Stimulated activated CD4-positive, alpha-beta T cell treated with anti-CD3 and anti-CD28 coated beads, Interleukin-2, amount 100 ng/mL, for 48 hours (primary cell): ENCODE measurements at places on chromosomes 7 and 10.

GRCh38 chr7:140330128-140330527, 68.2 kb downstream of the SLC37A3 start:
- no peak for DNase-seq

- no peak for DNase-seq
Observed at GRCh38 chr10:4151466-4151865, 366.5 kb upstream of the KLF6 start.

- no peak for DNase-seq
Observed at GRCh38 chr7:107971613-107972012, 31.3 kb downstream of the LAMB1 start.

- DNase-seq: no peak
Observed at GRCh38 chr7:47814905-47815613, 133.2 kb downstream of the PKD1L1 start.

- no peak for DNase-seq
Observed at GRCh38 chr7:151015967-151016366, 8.3 kb downstream of the ATG9B start.

GRCh38 chr10:103278862-103279298, 1.9 kb downstream of the INA start:
- peak; percentile 51 for DNase-seq

DNA sequence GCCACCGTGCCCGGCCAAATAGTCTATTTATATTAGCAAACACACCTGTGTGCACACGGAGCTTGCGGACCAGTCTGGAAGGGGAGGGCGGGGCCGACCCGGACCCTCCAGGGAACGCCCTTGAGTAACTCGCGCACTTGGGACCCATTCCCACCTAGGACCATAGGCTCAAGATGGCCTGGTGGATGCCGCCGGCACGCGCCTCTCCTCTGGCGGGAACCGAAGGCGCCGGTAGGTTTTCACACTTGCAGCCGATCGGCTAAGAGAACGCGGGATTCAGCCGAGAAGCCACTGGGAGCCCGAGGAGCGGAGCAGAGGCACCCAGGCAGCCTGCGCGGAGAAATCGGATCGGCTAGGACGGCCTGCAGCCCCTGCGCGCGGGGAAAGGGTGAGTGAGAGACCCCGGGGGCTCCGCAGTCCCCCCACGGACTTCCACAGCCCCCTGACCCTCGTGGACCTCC, 18.9 kb downstream of the IFT22 start:
- DNase-seq: no peak

GRCh38 chr10:44292390-44293002, 92.4 kb downstream of the CXCL12 start:
- DNase-seq: no peak

DNA sequence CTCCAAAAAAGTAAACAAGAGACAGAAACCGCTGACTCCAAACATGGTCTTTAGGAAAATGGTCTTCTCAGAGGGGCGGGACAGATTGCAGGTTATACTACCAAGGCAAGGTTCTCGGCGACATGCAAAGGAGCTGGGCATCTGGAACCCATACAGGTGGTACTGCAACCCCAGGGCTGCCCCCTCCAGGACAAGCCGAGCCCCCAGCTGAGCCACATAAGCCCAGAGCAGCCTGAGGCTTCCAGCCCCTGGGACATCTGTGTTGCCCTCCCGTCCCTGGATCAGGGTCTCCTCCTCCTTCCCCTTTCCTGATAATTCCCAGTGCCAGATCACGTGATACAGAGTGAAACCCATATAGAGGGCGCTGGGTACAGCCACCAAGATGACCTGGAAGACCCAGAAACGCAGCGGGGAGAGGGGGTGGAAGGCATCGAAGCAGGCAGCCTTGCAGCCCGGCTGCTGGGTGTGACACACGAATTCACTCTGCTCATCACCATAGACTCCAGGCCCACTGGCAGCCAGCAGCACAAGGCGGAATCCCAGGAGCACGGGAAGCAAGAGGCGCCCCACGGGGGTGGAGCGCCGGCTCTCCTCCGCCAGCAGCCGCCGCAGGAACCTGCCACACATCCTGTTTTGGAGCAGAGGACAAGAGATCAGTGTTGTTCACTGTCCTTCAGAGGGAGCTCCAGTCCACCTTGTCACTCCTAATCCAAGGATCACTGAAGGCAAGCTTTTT, at the start of gene GJC3:
TSS of gene GJC3 (minus strand) at position 627 of the 736 bp plus-strand sequence. CDS start at position 627, 0 bp downstream.
- peak; percentile 29 for DNase-seq

DNA sequence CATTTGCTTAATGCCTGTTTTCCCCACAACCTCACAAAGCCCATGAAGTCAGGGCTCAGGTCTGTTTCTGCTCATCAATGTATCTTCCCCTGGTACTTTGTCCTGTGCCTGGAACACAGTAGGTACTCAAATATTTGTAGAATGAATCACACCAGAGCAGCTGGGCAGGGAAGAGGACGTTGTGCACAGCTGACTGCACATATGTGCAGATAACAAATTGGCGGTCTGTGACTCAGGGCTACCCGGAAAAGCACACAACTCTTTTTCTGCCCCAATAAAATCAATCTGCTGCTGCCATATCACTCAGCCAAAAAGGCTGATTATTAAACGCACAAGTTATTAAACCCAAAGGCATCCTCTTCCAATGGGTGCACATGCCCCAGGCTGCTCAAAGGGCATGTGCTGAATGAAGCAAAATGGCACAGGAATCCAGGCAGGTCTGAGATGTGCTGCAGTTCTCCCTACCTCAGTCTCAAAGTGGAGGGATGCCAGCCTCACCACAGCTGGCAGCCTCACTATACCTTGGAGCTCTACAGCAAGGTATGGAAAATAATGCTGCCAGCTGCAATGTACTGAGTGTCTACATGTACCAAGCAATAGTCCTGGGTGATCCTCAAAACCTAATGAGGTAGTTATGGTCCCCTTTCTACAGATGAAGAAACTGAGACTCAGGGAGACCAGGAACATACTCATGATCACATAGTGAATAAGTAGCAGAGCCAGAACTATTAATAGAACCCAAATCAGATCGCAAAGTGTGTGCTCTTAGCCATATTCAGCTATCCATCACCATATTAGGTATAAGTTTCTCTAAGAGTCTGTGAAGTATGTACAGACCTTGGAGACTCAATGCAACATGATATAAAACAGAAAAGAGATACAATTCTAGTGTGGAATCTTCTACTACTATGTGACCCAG, 43.4 kb downstream of the SORBS1 start:
- DNase-seq: no peak

GRCh38 chr7:138945154-138945553, 36.0 kb downstream of the KIAA1549 start:
- no peak for DNase-seq

- DNase-seq: no peak
Observed at GRCh38 chr7:43653891-43654504, 71.1 kb downstream of the STK17A start.

GRCh38 chr10:128078136-128078969, 47.9 kb downstream of the MKI67 start:
- DNase-seq: peak; percentile 37

DNA sequence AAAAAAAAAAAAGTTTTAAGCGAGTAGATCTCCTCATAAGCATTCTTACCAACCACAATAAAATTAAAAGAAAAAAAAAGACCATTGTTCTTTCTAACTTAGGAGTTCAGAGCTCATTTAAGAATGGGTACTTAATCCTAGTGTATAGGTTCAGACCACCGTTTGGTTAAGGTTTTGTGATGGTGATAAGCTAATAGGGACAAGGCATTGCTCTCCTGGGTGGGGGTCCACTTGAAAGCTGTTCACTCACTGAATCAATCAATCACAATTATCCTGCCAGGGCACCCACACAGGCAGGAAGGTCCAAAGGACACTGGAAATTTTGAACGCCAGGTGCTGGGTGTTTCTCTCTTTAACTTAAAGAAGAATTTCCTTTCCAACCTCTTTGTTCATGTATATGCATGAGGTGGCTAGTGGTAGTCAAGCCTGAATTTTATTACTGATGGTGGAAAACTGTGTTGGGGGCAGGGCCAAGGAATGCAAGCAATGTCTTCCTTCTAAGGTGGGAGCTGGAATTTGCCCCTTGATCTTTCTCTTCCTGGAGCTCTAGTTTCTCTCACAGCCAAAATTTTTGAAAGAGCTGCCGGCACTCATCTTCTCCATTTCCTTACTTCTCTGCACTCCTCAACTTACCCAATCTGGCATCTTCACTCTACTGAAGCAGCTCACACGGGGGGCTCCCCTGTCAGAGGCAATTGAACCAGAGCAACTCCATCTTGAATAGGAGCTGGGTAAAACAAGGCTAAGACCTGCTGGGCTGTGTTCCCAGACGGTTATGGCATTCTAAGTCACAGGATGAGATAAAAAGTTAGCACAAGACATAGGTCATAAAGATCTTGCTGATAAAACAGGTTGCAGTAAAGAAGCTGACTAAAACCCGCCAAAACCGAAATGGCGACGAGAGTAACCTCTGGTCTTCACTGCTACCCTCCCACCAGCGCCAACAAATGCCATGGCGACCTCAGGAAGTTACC, 7.5 kb upstream of the FAM131B start:
- DNase-seq: no peak

GRCh38 chr10:69388488-69388887, 28.2 kb downstream of the TACR2 start:
- no peak for DNase-seq

- DNase-seq: no peak
Observed at GRCh38 chr7:103889451-103889850, 100.0 kb downstream of the RELN start.

- peak; percentile 37 for DNase-seq
Observed at GRCh38 chr7:87876869-87877234, 559 bp downstream of the DBF4 start.

DNA sequence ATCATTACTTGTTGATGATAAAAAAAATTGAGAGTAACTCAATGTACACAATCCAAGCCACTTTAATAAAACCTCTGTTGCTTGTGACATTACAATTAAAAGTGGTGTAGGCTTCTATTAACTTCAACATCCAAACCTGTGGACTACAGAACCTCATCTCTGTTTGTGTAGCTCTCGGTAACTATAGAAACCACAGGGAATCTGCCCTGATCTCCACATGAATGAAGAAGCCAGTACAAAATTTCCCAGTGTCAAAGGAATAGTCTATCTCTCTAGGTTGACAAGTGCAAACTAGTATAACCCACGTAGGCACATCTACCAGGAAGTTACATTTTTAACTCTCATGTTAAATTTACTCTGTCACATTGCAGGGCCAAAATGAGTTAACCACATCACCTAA, 204.3 kb downstream of the CHCHD3 start:
- DNase-seq: no peak

DNA sequence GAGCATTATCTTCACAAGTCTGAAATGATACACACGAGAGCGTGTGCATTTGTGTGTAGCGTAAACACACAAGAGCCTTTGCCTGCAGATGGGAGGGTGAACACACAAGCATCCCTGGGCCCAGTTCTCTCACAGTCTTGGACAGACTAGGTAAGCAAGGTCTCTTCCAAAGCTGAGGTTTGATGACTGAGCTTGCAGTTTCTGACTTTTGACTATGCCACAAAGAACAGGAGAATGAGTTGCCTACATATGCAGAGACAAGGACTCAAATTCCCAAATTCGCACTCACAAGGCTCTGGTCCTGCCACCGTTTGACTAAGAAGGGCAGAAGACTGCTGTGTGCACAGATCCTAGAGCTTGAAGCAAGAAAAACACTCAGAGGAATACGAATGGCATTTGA, 55.8 kb downstream of the FAM53B start:
- DNase-seq: no peak

DNA sequence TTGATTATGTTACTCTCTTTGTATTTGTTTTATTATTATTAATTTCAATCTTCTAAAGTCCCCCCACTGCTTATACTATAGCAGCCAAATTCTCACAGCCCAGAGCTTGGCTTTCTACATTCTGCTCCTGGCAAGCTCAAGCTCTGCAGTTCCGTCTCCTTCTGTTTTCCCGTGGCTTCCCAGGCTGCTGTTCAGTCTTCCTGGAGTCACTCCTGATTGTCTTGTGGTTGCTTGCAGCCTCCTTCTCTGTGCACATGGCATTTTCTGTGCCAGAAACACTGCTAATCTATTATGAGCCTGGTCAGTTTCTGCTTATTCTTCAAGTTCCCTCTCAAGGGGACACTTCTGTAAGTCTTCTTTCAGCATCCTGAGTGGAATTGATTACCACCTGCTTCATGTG, 533.7 kb upstream of the IGFBP3 start:
- DNase-seq: no peak

DNA sequence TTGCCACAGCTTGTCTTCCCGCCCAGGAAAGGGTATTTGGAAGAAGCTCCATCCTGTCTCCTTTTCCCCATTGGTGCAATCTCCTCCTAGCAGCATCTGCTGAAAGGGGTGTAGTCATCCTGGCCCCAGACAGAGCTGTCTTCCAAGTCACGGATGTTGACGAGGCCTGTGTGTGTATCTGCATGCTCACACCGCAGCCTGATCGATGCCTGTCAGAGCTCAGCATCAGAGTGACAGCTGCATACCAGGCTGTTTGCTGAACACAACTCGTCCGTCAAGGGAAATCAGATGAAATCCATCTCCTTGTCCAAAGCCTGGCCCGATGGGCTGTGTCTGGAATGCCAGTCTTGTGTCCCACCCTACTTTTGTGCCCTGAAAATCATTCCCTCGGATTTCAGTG, 21.2 kb upstream of the LRRC4 start:
- no peak for DNase-seq

GRCh38 chr10:125118011-125118611, 42.3 kb downstream of the CTBP2 start:
- DNase-seq: no peak

DNA sequence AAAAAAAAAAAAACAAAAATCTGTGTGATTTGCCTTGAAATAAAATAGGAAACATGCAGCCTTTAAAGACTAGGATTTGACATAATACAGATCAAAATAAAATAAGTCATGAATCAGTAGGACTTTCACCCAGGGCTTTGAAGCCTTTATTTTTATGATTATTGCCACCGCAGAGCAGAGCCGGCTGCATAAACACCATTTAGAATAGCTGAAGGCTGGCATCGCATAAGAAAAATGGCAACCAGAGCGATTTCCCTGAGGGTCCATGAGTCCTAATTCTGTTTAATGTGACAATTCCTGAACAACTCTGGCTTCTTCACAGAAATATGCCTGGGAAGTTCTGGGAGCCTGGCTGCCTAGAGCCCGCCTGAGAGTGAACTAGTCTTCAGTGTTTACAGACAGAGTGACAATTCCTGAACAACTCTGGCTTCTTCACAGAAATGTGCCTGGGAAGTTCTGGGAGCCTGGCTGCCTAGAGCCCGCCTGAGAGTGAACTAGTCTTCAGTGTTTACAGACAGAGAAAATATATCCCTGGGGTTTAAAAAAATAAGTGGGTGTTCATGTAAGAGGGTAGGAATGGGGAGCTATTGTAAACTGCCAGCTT, 112.0 kb downstream of the EEPD1 start:
- DNase-seq: no peak

DNA sequence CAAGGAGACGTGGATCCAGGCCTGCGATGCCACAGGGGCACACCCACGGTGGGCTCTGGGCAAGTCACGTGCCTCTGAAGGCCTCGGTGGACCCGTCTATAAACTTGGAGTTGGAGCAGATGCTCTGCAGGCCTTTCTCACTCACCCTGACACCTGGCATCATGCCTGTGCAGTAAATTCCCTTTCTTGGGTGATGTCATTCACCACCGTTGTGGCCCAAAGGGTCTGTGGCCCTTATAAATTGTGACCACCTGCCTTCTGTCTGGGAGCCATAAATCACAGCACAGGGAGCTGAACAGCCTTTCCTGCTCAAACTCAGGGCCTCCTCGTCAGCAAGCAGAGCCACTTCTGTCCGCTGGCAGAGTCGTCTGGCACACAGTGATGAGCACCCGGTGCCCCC, 52.2 kb downstream of the GPAM start:
- no peak for DNase-seq
